ENCODE measurements at places on chromosomes 5 and 9.

GRCh38 chr5:72325566-72326305 is 5.6 kb downstream of the PTCD2 start:
- DNase-seq = no peak

DNA sequence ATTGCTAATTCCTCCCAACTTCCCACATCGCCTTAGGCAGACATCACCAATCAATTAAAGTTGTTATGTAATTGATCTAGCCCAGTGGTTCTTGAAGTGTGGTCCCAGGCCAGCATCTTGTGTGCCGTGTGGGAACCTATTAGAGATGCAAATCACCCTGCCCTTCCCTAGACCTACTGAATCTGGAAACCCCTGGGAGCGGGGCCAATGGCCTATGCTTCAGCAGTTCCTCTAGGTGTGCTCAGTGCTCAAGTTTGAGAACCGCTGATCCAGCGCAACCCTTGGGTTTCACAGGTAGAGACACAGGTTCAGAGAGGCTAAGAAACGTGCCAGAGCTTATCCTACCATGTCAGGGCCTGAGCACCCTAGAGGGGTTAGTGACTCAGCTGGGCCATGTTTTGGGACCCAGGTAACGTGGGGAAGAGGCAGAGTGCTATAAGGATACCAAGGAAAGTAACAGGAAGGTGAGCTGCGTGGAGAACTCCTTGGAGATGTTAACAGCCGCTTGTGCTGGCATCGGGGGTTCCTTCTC is 4.4 kb downstream of the SLC34A1 start:
- no peak for DNase-seq

- no peak for DNase-seq
Observed at GRCh38 chr5:137595396-137596079, 96.4 kb upstream of the SPOCK1 start.

DNA sequence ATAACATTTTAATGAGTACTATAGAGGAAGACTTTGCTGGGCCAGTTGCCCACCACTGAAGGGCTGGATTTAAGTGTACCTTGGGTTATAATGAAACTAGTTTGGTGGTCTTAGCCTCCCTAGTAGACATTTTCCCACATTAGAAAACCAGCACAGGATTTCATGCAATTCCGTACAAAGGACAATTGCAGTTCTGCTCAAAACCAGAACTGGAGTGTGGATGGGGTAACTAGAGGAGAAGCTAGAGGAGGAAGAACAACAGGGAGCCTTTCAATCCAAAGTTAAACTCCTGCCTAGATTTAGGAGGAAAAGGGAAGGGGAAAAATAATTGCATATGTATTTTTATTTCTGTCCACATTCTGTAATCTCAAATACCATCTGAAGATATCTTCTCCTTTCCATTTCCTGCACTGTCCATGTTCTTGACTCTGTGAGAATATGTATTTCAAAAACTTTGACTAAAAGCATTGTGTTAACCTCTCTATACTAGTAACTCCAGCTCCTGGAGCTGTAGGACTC is 97.5 kb upstream of the SSBP2 start:
- no peak for DNase-seq

DNA sequence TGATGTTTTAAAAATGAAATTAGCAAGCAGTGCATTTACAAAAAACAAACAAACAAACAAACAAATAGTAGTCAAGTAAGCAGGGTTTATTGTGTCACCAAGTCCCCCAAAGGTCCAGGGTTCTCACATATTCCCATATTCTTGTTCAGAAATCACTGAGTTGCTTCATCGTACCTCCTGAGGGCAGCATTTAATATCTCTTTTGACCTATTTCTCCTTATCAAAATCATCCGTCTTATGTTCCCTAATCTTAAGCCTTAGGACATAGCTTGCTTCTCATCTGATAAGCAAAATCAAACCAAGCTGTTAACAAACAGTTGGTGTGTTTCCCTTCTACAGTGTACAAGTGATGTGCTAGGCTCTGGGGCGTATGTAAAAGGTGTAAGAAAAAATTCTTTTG is 109.5 kb upstream of the MAN2A1 start:
- DNase-seq = no peak

DNA sequence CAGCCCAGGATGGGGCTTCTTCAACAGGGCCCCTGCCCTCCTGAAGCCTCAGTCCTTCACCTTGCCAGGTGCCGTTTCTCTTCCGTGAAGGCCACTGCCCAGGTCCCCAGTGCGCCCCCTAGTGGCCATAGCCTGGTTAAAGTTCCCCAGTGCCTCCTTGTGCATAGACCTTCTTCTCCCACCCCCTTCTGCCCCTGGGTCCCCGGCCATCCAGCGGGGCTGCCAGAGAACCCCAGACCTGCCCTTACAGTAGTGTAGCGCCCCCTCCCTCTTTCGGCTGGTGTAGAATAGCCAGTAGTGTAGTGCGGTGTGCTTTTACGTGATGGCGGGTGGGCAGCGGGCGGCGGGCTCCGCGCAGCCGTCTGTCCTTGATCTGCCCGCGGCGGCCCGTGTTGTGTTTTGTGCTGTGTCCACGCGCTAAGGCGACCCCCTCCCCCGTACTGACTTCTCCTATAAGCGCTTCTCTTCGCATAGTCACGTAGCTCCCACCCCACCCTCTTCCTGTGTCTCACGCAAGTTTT is 23.6 kb downstream of the PCDHGC5 start:
- no peak for DNase-seq

DNA sequence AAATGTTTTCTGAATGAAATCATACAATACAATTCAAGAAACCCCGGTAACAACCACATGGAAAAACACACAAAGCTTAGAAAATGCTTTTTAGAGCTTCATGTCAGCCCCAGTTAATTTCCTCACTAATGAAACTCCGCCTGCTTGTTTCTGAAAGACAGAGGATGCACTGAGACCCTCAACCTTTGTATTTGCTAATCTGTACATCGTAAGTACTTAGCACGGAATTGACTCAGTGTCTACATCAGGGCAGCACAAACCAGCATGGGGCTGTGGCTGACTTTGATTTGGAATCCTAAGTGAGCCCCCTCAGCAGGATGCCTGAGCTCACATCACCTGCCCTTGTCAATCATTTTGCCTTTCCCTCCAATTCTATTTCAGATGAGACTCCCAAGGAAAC is 499.1 kb upstream of the MPDZ start:
- no peak for DNase-seq

DNA sequence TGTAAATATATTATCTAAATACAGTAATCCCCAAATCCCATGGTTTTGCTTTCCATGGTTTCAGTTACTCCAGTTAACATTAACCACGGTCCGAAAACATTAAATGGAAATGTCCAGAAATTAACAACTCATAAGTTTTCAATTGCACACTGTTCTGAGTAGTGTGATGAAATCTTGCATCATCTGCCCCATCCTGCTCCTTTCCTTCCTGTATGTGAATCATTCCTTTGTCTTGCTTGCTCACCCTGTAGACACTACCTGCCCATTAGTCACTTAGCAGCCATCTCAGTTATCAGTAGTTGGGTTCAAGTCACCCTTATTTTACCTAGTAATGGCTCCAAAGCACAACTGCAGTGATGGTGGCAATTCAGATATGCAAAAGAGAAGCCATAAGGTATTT is 1568.5 kb upstream of the WWC1 start:
- DNase-seq = no peak

- no peak for DNase-seq
Observed at GRCh38 chr5:58640011-58640410, 57.1 kb downstream of the RAB3C start.

GRCh38 chr5:56840597-56840996 is 25.2 kb downstream of the MAP3K1 start:
- DNase-seq = no peak

GRCh38 chr5:68406767-68407241 is 191.2 kb downstream of the PIK3R1 start:
- DNase-seq = no peak

- DNase-seq = no peak
Observed at GRCh38 chr9:117718701-117719100, 14.5 kb downstream of the TLR4 start.

DNA sequence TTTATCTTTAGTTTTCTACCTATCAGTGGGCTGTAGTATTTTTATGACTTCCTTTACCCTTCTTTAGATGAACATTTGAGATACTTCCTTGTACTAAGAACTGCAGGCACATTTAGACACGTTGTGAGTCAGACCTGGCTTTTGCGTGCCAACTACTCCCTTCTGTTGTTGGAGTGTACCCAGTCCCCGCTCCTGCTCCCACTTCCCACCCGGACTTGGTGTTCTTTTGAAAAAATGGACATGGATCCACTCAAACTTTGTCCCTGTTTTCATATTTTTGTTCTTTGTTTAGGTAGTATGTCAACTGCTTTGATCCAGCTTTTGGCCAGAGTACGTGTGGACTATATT is 60.7 kb downstream of the PARP8 start:
- DNase-seq = no peak

DNA sequence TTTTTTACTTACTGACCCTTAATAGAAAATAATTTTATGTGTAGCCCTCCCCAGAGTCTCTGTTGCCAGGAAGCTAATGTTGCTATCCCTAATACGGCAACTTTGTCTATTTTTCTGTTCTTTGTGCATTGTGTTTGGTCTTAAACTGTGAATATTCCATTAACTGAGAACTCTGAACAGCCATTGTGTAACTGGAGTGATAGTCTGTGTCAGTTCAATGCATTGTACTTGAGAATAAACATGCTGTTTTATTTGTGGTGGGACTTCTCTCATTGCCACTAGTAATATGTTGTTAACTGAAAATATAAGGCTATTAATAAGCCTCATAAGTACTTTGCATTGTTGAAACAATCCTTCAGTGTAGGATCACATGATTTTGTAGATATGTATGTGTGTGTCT is 278.3 kb upstream of the DMRT1 start:
- DNase-seq = no peak

DNA sequence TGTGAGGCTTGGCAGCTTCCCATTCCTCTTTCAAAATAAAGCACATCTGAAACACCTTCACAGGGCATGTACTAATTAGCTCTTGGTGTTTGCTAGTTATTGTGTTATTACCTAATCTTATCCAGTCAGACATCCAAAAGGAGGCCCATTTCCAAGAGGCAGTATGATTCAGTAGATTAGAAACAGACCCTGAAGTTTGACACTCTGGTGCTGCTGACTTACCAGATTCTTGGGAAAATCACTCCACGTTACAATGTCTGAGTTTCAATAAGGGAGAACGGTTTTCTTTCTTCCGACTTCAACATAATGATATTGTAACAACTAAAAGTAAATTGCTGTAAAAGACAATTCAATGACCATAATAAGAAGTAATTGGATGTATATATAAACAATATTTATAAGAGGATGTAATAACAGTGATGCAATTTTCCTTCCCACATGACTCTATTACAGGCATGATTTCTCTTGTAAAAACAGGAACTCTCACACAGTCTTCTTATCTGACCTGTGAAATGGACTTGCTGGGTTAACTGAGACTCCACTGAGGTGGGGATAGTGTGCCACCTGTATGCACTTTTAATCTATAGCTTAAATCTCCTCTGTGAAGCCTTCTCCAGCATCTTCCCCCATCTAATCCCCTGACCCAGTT is 181.3 kb upstream of the ELL2 start:
- no peak for DNase-seq

DNA sequence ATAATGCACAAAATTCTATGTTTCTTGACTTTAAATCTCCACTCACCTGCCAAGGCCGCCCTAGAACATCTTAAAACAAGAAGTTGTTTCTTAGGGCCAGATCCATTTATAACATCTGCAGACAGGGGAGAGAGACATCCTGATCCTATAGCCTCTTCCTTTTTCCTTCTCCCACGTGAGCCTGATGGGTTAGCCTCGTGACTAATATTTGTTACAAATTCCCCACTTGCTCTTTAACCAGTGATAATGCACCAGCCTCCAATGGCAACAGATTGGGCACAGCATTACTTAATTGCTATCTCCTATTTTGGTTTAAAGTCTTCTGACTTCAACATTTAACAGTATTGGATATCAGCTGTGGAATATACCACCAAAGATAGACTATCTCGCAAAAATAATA is 196.5 kb downstream of the GADD45G start:
- no peak for DNase-seq

DNA sequence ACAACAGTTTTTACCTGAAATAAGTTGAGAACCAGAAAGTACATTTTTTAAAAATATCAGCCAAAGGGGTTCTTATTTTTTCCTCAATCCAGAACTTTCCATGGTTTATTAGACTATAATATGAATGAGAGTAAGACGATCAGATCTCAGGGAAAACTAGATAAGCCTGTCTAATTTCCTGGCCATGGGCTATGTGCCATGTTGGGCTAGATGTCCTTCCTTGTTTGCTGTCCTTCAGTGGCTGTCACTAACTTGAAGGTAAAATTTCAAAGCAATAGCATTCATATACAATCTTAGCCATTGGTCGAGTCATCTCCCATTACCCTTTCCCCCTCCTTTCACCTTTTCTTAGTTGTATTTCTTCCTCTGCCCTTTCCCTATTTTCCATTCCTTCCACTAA is 179.5 kb upstream of the PPP1R2B start:
- DNase-seq = no peak

DNA sequence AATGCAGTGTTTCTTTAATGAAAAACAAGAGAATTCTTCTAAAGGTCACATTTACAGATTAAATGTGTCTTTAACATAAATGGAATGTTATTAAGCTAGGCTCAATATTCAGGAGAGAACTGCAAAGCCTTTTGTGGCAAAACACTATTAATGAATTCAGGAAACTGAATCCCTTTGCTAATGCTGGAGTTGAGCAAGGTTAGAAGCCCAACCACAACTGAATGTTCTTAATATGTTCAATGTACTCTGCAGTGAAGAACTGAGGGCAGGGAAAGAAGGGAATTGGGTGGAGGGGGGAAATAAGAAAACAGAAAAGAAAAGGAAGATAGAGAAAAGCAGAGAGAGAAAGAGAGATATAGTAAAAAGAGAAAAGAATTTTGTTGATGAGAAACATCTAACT is 276.7 kb upstream of the TMEM161B start:
- DNase-seq = no peak

DNA sequence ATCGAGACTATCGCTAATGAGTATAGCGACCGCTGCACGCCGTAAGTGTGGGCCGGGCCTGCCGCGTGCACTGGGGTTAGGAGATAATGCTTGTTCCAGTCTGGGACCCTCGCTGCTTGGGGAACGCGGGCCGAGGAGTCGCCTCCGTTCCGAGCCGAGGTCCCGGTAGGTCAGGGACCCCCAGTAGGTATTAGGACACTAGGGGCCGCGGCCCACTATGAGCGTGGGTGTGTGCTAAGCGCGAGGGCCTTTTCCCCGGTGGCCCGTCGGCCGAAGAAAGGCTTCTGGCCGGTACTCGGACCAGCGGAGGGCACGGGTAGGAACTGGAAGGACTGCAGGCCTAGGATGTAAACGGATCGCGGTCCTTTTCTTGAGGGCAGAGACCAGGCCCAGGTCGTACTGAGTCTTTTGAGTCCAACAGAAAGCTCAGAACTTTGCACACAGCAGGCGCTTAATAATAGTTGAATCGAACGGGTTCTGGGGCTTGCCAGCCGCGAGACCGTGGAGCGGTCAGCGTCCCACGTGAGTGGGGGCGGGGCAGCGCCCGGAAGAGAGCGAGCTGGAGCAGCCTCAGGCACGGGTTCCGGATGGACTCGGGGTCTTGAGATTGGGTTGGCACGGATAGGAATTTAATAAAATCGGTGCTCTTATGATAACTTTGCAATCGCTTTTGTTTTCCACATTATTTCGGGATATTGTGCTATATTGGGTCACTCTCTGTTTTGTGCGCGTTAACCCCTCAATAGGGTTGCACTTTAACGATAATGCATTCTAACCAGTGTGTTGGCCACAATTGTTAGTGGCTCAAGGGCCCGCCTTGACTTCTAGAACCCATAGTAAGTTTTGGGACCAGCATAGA is 733 bp downstream of the HSPA4 start:
- DNase-seq = no peak
